ENCODE measurements at places on chromosomes 16 and 17. TPM values are rescaled to one million over a fixed set of nuclear protein-coding genes. Genes with fewer than 3 reads are reported as not detected.

DNA sequence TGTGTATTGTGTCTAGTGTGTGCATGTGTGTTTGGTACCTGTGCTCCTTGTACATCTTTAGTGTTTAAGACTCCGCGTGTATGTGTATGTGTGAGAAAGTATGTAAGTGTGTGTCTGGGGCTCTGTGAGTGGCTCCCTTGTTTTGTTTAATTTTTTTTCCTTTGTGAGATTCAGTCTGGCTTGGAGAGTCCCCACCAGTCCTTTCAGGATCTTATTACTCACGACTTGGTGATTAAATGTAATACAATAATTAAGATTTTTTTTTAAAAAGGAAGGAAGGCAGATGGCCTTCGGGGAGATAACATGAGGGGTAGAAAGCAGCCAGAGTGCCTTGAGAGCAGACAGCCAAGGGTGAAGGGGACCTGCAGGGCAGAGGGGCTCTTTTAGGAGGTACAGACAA lies 33.9 kb downstream of the FZD2 start:
- no peak for DNase-seq

GRCh38 chr17:46878055-46878454 lies 26.7 kb downstream of the WNT9B start:
- DNase-seq = no peak

The PYY gene
- total RNA-seq = not detected

GRCh38 chr16:89958068-89958467 lies 9.5 kb downstream of the DEF8 start:
- DNase-seq = peak; percentile 32

The SLC13A2 gene
- not detected for total RNA-seq

DNA sequence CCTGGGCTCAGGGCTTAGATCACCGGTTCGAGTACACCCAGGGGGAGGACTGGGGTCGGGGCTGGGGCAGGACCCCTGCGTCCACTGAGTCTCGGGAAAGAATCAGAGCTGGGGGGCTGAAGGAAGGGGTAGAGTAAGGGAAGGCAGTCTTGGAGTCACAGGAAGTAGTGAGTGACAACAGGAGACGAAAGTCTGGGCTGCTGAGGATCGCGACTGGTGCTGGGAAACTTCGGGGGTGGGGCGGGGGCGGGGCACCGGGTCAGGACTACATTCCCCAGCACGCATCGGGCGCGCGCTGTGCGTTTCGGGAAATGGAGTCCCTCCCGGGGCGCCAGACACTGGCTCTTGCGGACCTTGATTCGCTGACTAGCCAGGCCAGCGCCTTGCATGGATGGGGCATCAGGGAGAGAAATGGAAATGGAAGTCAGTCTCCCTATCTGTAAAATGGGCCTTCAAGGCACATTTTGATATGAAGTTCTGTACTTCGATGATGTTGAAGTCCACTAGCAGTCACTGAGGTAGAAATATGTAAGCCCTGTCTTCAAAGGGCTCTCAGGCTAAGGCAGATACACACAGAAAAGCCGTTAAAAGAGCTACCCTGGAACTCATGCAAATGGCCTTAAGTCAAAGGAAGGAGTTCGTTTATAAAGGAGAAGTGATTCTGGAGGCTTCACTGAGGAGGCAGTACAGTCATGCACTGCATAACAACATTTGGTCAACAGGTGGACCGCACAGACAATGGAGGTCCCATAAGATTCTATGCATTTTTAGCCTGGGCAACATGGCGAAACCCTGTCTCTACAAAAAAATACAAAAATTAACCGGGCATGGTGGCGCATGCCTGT lies 697 bp downstream of the CTF1 start:
- peak; percentile 87 for DNase-seq

The SRL gene
- not detected for total RNA-seq

DNA sequence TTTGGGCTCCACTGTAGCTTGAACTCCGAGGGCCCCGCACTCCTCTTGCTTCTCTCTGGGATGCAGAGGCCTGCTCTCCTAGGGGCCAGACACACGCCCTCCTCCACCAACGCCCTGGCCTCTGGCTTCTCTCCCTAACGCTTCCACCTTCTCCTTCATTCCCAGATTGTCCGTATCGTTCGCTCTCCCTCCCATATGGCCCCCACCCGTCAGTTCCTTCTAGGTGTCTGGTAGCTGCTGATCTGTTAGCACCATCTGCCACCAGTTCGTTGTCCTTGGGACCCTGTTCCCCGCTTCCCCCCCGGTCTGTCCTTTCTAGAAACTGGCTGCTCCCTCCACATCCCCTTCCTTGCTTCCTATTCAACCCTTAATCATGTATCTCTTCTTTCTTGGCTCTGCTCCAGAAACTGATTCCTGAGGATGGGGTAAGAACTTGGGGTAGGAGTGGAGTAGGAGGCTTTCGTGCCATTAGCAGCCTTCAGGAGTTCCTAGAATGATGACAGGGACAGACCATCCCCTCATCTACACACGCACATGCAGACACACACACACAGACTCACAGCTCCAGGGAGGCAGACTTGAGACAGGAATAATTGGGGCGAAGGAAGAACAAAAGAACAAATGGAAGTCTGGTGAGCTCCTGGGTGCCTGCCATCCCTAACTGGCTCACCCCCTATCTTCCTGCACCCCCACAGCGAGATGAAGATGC lies 4.3 kb downstream of the ATP1B2 start:
- DNase-seq = no peak

GRCh38 chr17:9912121-9913099 lies 7.3 kb upstream of the RCVRN start:
- DNase-seq = no peak

Data from LHCN-M2 (cell line).